ENCODE measurements at places on chromosomes 5 and 9.

GRCh38 chr5:65434122-65434521, 47.6 kb downstream of the ADAMTS6 start:
- no peak for DNase-seq

- no peak for DNase-seq
Observed at GRCh38 chr5:124665625-124666024, 80.8 kb downstream of the ZNF608 start.

DNA sequence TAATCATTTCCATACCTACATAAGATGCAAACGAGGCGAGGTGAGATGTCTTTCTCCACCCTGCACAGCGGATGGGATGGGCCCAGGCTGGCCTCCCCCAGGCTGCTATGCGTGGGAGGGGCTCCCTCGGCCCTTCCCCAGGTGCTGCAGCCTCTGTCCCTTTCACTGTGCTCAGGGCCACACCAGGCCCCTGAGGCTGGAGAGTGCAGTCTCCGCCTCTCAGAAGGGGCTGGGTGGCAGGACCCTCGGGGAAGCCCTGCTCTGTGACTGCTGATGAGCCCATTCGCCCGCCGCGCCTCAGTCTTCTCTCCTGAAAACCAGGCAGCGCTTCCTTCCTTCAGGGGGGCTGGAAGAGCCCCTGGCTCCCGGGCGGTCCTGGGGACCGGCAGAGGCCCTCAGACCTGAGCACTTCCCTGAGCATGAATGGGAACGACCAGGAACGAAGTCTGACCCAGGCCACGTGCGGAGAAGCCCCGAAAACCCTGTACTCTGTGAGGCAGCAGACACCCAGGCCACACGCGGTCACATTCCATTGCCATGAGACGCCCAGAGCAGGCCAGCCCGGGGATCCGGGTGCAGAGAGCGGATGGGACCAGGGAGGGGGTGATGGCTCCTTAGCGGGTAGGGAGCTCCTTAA, 21.9 kb upstream of the NOTCH1 start:
- DNase-seq: no peak

DNA sequence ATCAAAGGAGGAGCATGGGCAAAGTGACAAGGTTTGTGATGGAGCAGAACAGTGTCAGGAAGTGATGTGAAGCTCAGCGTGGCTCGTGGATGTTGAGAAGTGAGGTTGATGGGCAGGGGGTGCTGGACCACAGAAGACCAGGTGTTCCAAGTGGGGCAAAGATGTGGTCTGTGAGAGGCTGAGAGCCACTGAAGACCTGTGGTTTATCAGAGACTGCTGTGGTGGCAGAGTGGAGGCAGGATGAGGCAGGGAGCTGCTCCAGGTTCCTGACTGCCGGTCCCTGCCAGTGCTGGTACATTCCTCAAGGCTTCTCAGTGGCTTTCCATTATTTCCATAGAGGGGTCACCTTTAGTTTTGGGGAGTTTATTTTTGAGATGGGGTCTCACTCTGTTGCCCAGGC, 19.1 kb downstream of the PALM2AKAP2 start:
- DNase-seq: no peak

GRCh38 chr5:95872346-95873268, 50.1 kb upstream of the GLRX start:
- no peak for DNase-seq

- no peak for DNase-seq
Observed at GRCh38 chr5:122035913-122036312, 42.1 kb downstream of the LOX start.

DNA sequence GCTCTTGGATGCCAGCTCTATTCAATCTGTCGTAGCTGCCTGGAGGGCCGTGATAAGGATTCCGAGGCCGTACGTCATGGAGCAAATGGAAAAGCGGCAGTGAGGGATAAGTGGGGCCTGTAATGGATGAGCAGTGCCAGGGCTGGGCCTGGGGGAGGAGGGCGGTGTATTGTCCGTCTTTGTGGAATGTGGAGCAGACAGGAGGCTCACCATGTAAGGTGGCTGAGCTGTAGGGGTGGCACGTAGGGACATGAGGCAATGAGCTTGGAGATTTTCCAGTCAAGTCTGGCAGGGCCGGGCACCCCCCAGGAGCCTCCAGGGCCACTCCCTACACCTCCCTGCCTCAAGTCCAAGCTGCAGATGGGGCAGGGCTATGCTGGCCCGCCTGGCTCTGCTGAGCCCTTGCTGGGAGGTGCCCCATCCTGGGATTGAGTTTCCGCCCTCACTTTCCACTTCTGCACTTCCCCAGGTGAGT, 29.2 kb downstream of the NCS1 start:
- no peak for DNase-seq

GRCh38 chr5:32539981-32540845, 45.1 kb upstream of the SUB1 start:
- DNase-seq: no peak

GRCh38 chr9:137421838-137422603, 941 bp downstream of the EXD3 start:
- no peak for DNase-seq

- no peak for DNase-seq
Observed at GRCh38 chr5:146450002-146450401, 2.9 kb downstream of the TCERG1 start.

GRCh38 chr5:31196309-31196708, 2.8 kb downstream of the CDH6 start:
- no peak for DNase-seq

GRCh38 chr9:69307446-69308205, 17.4 kb upstream of the ENTREP1 start:
- no peak for DNase-seq

DNA sequence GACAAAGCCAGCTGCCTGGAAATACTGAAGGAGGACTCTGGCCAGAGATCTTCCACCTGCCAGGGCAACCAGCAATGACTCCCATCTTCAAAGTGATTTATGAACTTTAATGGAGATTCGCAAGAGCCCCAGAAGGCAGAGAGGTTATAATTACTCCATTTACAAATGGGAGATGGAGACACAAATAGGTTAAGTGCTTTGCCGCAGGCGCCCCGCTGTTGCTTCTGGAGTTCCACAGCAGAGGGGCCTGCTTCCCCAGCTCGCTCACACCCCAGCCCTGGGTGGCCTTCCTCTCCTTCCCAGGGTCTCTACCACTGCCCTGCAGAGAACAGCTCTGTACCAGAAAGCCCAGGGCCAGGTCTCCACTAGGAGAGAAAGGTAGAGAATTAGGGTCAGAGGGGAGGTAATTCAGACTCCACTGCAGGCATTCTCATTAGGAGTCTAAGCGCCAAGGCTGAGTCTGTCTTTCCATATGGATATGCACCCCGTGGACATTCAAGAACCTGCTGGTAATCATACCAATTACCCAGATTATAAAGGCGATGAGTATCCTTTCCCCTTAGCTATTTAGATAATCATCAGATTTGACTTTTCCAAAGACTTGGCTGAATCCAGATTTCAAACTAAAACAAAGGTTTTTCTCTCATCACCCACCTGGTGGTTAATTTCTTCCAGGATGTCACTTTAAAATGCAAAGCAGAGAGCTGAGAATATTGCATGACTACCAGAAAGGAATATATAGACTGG, 157.6 kb upstream of the TUT7 start:
- DNase-seq: no peak

- DNase-seq: no peak
Observed at GRCh38 chr5:81194633-81195334, 38.3 kb upstream of the CKMT2 start.

- no peak for DNase-seq
Observed at GRCh38 chr9:134371731-134372130, 45.5 kb downstream of the RXRA start.

GRCh38 chr9:21470126-21470525, 12.0 kb downstream of the IFNE start:
- DNase-seq: no peak

All from cortex of kidney (tissue), 1 donor.